ENCODE measurements at places on chromosomes 5 and 9.

DNA sequence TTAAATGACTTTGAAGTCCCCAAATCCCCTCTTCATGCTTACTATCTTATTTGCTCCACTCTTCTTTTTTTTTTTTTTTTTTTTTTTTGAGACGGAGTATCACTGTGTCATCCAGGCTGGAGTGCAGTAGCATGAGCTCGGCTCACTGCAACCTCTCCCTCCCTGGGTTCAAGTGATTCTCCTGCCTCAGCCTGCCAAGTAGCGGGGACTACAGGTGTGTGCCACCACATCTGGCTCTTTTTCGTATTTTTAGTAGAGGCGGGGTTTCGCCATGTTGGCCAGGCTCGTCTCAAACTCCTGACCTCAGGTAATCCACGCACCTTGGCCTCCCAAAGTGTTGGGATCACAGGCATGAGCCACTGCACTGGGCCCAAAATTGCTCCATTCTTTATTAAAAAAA lies 51.0 kb downstream of the ST8SIA4 start:
- no peak for DNase-seq

DNA sequence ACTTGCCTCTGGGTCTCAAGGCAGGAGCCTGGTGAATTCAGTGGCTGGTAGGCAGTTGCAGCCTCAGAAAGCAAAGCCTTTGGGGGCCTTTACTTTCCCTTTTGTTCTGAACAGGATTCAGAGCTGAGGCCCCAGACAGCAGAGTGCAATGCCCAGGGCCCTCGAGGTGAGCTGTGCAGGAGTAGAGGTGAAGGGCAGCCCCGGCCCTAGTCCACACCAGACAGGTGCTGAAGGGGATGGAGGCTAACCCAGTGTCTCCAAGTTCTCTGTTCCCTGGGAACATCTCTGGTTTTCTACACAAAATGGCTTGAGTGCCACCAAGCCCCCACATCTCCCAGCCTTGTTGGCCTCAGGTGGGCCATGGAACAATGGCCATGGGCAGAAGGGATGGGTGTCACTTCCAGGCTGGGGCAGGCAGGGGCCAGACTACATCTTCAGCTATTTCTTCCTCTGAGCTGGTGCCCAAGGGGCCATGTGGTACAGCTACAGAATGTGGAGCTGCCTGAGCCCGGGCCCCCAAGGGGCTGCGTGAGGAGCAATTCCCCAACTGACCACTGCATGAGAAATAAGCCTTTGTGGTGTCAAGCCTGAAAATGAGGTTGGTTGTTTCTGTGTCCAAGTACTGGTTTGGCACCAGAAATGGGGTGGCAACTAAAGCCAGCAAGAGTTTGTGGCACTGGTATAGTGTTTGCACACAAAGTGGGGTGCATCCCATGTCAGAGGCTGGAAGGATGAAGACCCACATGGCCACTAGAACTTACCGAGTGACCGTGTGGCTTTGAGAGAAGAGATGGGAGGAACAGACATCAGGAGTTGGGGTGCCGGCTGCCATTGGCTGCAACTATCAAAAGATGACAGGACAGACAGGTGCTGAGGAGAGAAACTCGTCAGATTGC lies 57.8 kb downstream of the BARX1 start:
- no peak for DNase-seq

DNA sequence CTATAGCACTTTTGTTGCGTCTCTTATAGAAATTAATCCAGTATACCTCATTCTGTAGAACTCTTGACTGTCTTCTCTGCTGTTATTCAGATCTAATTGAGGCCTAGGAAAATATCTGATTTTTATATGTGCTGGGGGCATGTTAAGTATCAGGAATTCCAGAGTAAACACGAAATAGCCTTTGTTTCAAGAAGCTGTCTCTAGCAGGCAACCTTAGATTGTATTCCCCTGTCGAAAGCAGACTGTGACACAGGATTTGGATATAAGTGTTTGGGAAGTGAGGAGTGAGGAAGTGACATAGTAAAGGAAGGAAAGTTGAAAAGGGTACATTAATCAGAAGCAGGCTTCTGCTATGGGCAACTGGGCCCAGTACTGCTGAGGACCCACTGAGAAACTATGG lies 72.1 kb upstream of the RASA1 start:
- DNase-seq = no peak

GRCh38 chr9:22693156-22693555 lies 246.5 kb downstream of the DMRTA1 start:
- no peak for DNase-seq
